ENCODE measurements at places on chromosomes 5 and 9. TPM values are rescaled to one million over a fixed set of nuclear protein-coding genes. Genes with fewer than 3 reads are reported as not detected.

NDUFA8 gene
- 40.6 TPM for total RNA-seq

WNT8A gene
- total RNA-seq = 0.18 TPM

C5 gene
- total RNA-seq = 9.8 TPM

ADAMTS19 gene
- total RNA-seq = 8.5 TPM

PDCD1LG2 gene
- 0.64 TPM for total RNA-seq
